Activated CD8-positive, alpha-beta memory T cell treated with anti-CD3 and anti-CD28 coated beads for 1 hour (primary cell): ENCODE measurements at places on chromosomes 2 and 18.

- DNase-seq: no peak
These were observed 145.0 kb downstream of the MAP4K4 start for GRCh38 chr2:101842471-101842870.

DNA sequence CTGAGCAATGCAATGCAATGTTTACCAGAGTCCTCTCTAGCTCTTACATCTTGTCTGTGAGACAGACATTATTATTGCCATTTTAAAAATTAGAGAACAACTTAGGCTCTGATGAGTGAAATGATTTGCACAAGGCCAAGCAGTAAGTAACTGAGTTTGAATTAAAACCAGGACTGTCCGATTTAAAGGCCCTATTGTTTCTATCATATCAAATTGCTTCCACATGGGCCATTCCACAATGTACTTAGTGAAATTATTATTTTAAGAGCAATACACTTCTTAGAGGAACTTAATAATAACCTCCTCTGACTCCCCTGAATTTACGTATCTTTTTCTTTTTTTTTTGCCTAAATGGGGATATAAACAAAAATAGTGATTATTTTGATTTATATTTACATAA is 64.6 kb downstream of the PLCL1 start:
- DNase-seq: no peak

GRCh38 chr18:45764000-45764686 is 40.2 kb downstream of the SLC14A1 start:
- no peak for DNase-seq

- DNase-seq: no peak
These were observed 10.4 kb upstream of the UBE2E3 start for GRCh38 chr2:180970016-180970415.

- DNase-seq: no peak
These were observed 95.7 kb downstream of the VAPA start for GRCh38 chr18:10009321-10010144.

GRCh38 chr18:24878289-24878688 is 417.9 kb downstream of the HRH4 start:
- no peak for DNase-seq

- no peak for DNase-seq
These were observed 120.3 kb upstream of the IL1R2 start for GRCh38 chr2:101871480-101871879.

DNA sequence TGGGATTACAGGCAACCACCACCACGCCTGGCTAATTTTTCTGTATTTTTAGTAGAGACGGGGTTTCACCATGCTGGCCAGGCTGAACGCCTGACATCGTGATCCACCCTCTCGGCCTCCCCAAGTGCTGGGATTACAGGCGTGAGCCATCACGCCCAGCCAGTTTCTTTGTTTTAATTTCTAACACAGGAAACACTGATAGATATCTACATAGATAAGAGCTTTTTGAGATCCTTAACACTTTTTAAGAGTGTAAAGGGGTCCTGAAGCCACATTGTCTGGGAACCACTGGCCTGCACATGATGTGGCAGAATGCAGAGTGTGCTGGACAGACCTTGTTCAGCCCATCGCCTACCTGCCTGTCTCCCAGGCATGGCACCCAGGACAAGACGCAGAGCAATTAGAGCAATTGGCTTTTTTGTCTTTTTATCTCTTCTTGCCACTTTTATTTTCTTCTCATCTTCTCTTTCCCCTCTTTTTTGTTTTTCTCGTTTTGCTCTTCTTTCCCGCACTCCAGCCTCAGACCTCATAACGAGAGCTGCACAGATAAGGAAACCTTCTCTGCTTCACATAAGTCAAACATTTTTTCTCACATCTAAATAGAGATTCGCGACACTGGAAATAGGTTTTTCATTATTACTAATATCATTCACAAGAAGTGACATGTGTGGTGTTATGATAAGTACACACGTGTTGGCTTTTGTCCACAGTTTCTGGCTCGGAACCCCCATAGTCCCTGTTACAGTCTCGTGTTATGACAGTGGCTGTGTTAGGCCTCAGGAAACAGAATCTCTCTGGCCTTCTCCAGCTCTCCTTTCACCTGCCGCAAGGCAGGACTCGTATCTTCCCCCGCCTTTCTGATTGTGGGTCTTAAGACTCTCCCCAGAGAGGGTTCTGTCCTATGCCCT is 25.2 kb upstream of the GPR55 start:
- DNase-seq: no peak

- no peak for DNase-seq
These were observed 36.8 kb upstream of the ATP8B1 start for GRCh38 chr18:57839942-57840381.

- DNase-seq: no peak
These were observed 21.1 kb downstream of the METTL8 start for GRCh38 chr2:171412571-171413175.

DNA sequence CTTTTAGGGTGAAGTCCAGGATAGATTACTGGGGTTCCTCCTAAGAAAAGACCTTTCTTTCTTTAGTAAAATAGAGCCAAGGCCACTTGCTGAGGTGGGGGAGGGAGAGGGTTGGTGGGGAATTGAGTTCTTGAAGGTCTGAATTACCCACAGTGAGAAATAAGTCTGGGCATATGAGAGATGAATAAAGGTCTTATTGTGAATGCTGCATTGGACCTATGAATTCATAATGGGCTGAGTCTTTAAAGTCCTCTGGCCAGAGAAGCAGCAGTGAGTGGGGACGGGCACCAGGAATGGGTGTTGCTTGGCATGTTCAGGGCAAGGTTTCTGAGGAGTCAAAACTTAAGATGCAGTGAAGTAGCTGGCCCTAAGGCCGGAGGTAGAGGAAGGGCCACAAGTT is 10.5 kb downstream of the MAPRE3 start:
- DNase-seq: no peak

DNA sequence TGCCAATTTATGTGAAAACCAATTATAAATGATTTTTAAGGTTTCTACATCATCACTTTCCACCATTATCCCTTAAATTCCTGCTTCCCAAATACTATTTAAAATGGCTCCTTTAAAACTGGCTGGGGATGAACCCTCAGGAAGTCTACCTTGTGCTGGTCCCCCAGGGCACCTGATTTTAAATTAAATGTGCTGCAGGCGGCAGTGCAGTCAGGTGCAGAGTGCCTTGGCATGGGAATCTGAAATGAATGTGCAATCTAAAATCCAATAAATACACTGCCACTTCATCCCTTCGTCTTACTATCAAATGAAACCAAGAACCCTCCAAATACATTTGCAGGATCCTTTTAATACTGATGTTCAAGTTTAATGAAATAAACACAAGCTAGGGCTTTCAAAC is 61.8 kb downstream of the C2orf76 start:
- DNase-seq: no peak

- DNase-seq: no peak
These were observed 301.4 kb downstream of the CDCA7 start for GRCh38 chr2:173656086-173656485.

- DNase-seq: no peak
These were observed 281.6 kb upstream of the STON1 start for GRCh38 chr2:48248251-48248933.

GRCh38 chr2:47016172-47016913 is 100.7 kb upstream of the MCFD2 start:
- DNase-seq: no peak

DNA sequence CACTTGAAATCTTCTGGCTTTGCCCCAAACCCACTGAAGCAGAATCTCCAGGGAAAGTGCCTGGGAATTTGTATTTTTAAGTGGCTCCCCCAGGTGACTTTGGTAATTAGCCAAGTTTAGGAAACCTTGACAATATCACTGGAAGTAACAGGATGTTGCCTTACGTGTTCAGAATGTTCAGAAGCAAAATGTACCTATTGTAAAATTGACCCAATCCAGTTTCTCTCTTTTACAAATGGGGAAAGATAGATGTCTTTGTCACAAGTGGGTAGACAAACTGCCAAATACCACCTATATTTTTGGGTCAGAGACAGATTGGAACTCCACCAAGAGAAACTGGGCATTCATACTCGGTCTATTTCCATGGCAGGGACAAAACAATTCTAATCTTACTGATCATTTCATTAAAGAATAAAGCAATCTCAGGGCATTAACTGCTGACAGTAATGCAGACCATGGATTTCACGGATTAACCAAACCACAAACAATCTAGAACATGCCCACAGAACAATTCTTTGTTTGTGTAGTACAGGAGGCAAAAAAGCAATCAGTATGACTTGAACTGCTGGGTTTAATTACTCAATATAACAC is 255.8 kb downstream of the ERBB4 start:
- DNase-seq: no peak

GRCh38 chr18:12742453-12742852 is 39.6 kb downstream of the PSMG2 start:
- no peak for DNase-seq

GRCh38 chr18:38460657-38461056 is 895.1 kb upstream of the CELF4 start:
- no peak for DNase-seq

DNA sequence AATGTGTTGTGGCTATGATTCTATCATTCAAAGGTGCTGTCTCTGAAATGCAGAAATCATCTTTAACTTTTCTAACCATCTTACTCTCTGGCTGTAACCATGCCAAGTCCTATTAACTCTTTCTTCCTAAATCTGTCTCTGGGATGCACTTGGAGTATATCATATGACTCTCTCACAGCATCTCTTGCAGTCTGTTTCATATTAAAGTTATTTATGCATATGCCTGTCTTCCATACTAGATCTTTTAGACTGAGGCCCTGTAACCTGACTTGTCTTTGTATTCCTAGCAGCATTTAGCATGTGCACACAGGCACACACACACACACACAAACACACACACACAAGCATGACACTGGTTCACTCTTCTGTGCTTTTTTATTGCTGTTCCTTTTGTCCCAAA is 320.6 kb downstream of the ETAA1 start:
- DNase-seq: no peak
